ENCODE measurements at places on chromosomes 12 and 14.

GRCh38 chr14:74913986-74914573, 9.0 kb downstream of the RPS6KL1 start:
- peak; percentile 22 for DNase-seq

- no peak for DNase-seq
These were observed 13.3 kb downstream of the KCTD10 start for GRCh38 chr12:109463756-109464155.

GRCh38 chr12:45502481-45503128, 226.9 kb upstream of the ARID2 start:
- no peak for DNase-seq

- no peak for DNase-seq
These were observed 630.8 kb downstream of the AACS start for GRCh38 chr12:125696054-125696453.

- DNase-seq, result no peak
These were observed 9.1 kb downstream of the FIGNL2 start for GRCh38 chr12:51839310-51839947.

DNA sequence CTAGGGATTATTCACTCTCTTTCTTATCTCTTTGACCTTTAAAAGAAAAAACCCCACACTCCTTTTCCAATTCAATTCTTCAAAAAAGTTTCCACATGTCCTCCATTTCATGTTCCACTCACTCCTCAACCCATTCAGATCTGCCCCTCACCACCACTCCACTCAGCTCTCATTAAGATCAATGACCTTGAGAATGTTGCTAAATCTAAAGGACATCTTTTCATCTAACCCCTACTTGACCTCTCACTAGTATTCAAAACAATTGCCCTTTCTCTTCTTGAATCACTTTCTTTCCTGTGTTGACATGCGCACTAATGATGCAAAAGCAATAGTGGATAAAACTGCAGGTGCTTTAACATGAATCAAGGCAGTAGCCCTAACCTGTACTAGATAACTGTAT, 9.9 kb downstream of the HECTD1 start:
- no peak for DNase-seq

DNA sequence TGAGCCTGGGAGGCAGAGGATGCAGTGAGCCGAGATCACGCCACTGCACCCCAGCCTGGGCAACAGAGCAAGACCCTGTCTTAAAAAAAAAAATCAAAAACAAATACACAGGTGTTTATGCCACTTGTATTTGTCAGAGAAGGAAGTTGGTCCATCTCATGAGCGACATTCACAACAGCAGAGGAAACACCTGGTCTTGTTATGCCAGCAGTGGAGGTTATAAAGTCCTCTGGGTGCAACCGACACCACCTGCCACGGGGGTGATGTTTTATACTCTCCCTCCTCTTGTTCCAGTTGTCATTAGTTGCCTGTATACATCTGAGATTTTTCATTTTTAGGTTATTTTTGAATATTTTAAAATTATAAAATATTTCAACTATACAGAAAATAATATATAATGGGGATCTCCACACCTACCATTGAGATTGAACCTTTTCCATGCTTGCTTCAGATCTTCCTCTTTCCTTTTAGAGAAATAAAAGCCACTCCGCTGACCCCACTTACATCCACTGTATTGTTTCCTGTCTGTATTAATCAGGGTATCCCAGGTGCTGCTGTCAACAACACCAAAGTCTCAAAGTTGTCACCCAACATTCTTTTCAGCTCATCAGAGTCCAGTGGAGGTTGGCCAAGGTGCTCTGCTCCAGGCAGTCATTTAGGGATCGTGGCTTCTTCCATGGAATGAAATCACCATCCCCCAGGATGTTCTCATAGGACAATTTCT, 65.1 kb downstream of the RNFT2 start:
- DNase-seq, result no peak

DNA sequence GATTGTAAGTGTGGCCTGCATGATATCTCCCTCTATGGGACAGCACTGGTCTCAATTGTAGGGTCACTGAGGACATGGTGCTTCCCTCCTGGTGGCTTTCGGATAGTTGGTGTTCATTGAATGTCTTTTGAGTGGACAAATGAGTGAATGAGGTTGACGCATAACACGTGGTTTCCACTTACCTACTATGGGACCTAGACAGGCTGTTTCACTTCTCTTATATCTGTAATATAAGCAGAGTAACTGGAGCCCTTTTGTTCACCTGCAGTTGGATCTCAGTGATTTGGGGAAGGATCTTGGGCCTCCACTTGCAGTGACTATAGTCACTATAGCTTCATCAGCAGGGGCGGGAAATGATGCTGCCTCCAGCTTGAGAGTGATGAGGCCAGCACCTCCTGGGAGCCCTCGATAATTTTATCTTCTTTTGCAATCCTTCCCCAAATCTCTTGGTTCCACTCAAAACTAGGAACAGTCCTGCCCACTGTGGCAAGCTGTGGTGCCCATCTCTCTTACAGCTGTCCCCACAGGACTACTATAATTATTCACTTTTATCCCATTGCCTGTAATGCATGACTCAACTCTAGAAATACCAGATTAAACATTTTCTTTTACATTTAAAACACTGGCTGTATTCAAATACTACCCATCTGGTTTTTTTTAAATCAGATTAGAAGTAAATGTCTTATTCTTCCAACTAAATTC, 242.9 kb downstream of the CHST11 start:
- DNase-seq, result no peak

- DNase-seq, result no peak
These were observed 30.5 kb downstream of the SH2B3 start for GRCh38 chr12:111436266-111436665.

DNA sequence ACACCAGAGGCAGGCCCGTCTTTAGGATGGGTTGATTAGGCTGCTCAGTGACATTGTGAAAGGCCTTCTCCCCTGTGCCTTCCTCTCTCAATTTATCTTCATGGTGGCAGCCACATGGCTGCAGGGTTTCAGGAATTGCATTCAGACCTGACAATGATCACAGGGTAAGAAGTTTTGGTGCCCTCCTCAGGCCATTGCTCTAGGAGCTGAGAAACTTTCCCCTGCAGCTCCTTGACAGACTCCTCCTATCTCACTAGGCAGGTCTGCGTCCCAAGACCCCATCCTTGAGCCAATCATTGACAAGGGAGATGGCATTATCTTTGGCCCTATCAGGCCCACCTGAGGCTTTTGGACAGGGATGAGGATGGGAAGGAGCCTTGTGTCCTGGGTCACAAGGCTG, 57.4 kb upstream of the ANO4 start:
- no peak for DNase-seq

DNA sequence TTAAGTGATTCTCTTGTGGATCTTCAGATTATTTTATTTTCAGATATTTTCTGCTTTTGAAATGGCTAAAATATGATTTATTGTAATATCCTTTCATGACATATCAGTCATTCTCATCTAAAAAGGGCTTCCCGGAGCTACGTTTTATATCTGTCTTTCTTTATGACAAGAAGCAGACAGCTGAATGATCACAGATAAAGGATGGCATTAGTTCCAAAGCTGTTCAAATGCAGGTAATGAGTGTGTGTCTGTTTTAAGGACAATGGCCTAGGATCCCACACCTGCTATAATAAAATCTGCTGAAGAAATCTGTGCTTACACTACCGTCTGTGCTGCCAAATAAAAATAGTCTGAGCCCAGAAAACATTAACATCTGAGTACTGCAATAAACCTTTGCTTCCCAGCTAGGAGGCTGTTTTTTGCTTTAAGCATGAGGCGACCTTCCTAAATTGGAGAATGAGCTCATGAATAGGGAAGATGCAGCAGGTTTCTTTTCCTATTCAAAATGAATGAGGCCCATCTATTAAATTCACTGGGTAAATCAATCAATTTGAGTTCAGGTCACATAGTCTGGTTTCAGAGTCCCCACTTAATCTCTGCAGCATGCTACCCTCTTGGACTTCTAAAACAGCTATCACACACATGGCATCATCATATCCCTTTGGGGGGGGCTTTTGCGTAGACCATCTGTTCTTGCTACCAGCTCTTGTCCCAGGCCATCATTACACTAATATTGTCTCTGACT, 498.5 kb downstream of the NELL2 start:
- no peak for DNase-seq

- DNase-seq, result no peak
These were observed 826 bp upstream of the HOXC6 start for GRCh38 chr12:54027442-54027786.

DNA sequence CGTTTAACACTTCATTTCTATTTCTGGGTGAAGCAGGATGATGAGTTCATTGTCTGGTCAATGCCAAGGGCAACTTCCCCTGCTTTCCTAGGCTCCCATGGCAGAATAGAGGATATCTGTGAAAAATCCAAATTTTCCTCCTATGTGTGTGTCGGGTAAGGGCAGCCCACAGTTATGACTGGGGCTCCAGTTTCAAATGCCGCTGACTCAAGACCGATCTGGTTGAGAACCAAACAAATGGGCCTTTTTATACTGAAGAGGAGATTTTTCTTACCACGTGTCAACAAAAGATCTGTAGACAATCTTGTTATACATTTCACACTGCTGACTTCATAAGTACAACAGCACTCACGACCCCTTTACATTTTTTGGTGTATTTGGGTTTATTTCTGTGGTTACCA, 120.8 kb downstream of the CHST11 start:
- DNase-seq, result no peak

DNA sequence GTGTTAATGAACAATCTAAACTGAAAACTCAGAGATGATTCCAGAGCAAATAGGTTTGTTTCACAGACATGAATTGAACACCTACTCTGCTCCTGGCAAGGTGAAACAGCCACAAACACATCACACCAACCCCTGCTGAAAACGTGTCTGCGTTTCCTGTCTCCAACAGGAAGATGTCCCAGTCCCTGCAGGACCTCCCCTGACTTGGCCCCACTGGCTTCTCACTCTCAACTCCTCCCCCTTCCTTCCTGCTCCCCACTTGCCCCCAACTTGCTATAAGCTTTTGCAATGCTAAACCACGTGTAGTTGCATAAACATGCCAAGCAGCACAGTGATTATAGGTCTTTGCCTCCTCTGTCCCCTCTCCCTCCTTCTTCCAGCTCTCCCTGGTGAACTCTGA, 567.6 kb downstream of the BCL11B start:
- no peak for DNase-seq

GRCh38 chr12:128245121-128245520, 21.8 kb upstream of the TMEM132C start:
- no peak for DNase-seq

- no peak for DNase-seq
These were observed 82.2 kb downstream of the LLPH start for GRCh38 chr12:66048218-66048834.
